ENCODE measurements at places on chromosomes 11 and 22.
A peak's percentile ranks its signal among the peaks of the same experiment; 100 is the strongest.

GRCh38 chr22:25013607-25014006 lies 61.1 kb downstream of the KIAA1671 start:
- H3K4me3 ChIP-seq: no peak overlapping the region
- no peaks in the 10 kb centered on the region for H3K27me3 ChIP-seq
- H3K36me3 ChIP-seq: peaks cover 6% of the 10 kb centered on the region

- no peaks in the 10 kb centered on the region for H3K27me3 ChIP-seq
- no peak for DNase-seq
- no peaks in the 10 kb centered on the region for H3K36me3 ChIP-seq
- peak overlapping the region; percentile 82 for H3K4me3 ChIP-seq
Observed at GRCh38 chr11:111299101-111300026, 1.0 kb downstream of the POU2AF3 start.

DNA sequence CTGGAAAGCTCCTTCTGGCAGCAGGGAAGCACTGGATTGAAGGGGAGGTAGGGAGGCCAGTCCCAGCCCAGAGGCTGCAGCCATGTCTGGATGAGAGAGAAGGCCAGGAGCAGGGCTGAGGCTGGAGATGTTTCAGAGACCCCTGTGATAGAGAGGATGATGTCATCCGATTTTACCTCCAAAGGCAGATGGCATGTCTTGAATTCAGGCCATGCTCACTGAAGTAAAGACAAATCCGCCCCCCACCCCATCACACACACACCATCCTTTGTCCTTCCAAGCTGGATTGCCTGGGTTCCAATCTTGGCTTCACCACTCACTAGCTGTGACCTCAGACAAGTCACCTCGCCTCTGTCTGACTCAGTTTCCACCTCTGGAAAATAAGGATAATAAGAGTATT lies 47.2 kb downstream of the TP53I11 start:
- no peak for DNase-seq
- no peaks in the 10 kb centered on the region for H3K27me3 ChIP-seq
- no peak overlapping the region for H3K4me3 ChIP-seq
- H3K27ac ChIP-seq: no peak overlapping the region
- peaks cover 4% of the 10 kb centered on the region for H3K36me3 ChIP-seq

- peak; percentile 70 for DNase-seq
- peak overlapping the region; percentile 80 for H3K27ac ChIP-seq
- peaks cover 34% of the 10 kb centered on the region for H3K36me3 ChIP-seq
- H3K4me1 ChIP-seq: peaks cover 25% of the 10 kb centered on the region
- H3K27me3 ChIP-seq: no peaks in the 10 kb centered on the region
Observed at GRCh38 chr11:62602141-62603071, 741 bp upstream of the MTA2 start.

DNA sequence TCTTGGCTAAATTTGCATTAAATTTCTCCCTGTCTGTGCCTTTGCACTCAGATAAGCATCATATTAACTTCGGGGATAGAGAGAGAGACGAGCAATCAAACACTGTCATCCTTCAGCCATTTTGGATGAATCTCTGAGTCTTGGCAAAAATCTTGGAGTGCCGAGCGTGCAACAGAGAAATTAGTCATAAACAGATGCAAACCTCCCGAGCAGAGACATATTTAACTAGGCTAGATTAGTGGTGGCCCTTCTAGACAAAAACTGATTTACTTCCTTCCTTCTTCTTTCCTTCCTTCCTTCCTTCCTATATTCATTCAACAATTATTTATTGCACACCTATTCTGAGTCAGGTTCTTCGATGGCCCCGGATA lies 114.4 kb upstream of the BLID start:
- no peak overlapping the region for H3K4me3 ChIP-seq
- no peak overlapping the region for H3K27ac ChIP-seq
- no peaks in the 10 kb centered on the region for H3K4me1 ChIP-seq
- no peaks in the 10 kb centered on the region for H3K36me3 ChIP-seq
- no peaks in the 10 kb centered on the region for H3K27me3 ChIP-seq

DNA sequence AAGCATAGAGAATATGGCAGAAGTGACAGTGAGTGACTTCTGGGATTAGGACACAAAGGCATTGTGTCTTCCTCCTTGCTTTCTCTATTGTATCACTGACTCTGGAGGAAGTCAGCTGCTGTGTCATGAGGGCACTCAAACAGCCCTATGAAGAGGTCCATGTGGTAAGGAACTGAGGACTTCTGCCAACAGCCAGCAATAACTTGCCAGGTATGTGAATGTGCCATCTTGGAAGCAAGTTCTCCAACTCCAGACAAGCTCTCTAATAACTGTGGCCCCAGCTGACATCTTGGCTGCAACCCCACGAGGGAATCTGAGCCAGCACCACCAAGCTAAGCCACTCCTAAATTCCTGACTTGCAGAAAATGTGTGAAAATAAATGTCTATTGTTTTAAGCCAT lies 83.6 kb upstream of the ZBED5 start:
- H3K27ac ChIP-seq: no peak overlapping the region
- H3K36me3 ChIP-seq: no peaks in the 10 kb centered on the region
- no peak overlapping the region for H3K4me3 ChIP-seq
- H3K27me3 ChIP-seq: no peaks in the 10 kb centered on the region
- no peak for DNase-seq

GRCh38 chr22:48712558-48713271 lies 1115.0 kb downstream of the BRD1 start:
- H3K27me3 ChIP-seq: no peaks in the 10 kb centered on the region
- no peaks in the 10 kb centered on the region for H3K4me1 ChIP-seq
- H3K36me3 ChIP-seq: no peaks in the 10 kb centered on the region
- H3K4me3 ChIP-seq: no peak overlapping the region
- no peak overlapping the region for H3K27ac ChIP-seq
- DNase-seq: no peak

DNA sequence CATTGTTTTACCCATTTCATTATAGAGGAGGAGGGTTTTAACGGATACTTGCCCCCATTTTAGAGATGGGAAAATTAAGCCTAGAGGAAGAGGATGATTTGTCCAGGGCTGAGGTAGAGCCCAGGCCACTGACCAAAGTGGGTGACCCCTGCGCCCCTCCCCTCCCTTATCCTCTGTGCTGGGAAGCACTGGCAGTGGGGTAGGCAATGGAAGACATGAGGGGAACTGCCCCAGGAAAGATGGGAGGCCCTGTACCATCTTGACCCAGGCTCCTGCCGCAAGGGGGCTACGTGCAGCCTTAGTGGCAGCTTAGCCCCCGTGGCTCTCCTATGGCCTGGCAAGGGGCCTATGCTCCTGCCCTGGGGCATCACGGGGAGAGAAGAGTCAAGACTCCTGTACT lies 76.4 kb upstream of the MYOD1 start:
- no peak for DNase-seq
- H3K36me3 ChIP-seq: no peaks in the 10 kb centered on the region
- no peak overlapping the region for H3K27ac ChIP-seq
- no peaks in the 10 kb centered on the region for H3K4me1 ChIP-seq
- peaks cover 2% of the 10 kb centered on the region for H3K27me3 ChIP-seq

- DNase-seq: no peak
- no peaks in the 10 kb centered on the region for H3K36me3 ChIP-seq
- peaks cover 5% of the 10 kb centered on the region for H3K4me1 ChIP-seq
- no peak overlapping the region for H3K27ac ChIP-seq
- H3K4me3 ChIP-seq: no peak overlapping the region
Observed at GRCh38 chr11:64089915-64090805, 54.4 kb downstream of the FLRT1 start.

GRCh38 chr22:38882972-38883622 lies 11.1 kb upstream of the CBX6 start:
- no peak overlapping the region for H3K4me3 ChIP-seq
- no peaks in the 10 kb centered on the region for H3K36me3 ChIP-seq
- H3K4me1 ChIP-seq: peaks cover 12% of the 10 kb centered on the region
- DNase-seq: no peak

Measured in large intestine (tissue), 12 donors.